Panc1 (cell line): ENCODE measurements at places on chromosomes 2 and 18. TPM values are rescaled to one million over a fixed set of nuclear protein-coding genes. Genes with fewer than 3 reads are reported as not detected.

Gene GLI2
- 6.2 TPM for total RNA-seq

GRCh38 chr2:30626397-30626796 is 179.4 kb downstream of the LCLAT1 start:
- no peak overlapping the region for H3K4me3 ChIP-seq
- no peaks in the 10 kb centered on the region for H3K36me3 ChIP-seq
- no peak for DNase-seq
- H3K27ac ChIP-seq = no peak overlapping the region
- H3K27me3 ChIP-seq = no peaks in the 10 kb centered on the region

DNA sequence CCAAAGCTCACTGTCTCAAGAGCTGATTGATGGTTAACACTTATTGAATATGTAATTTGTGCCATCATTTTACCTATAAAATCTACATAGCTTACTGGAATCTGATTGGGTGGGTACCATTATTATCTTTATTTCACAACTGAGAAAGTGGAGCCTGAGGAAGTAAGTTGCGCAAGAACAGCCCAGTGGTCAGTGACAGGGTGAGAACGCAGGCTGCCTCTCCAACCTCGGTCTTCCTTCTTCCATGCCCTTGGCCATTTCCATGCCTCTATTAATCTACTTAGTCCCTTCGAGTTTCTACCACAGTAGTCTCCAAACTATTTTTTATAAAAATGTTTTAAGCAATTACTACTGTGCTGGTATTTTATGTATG is 390.9 kb upstream of the VWC2L start:
- H3K27ac ChIP-seq = no peak overlapping the region
- no peak overlapping the region for H3K4me3 ChIP-seq
- no peaks in the 10 kb centered on the region for H3K27me3 ChIP-seq

DNA sequence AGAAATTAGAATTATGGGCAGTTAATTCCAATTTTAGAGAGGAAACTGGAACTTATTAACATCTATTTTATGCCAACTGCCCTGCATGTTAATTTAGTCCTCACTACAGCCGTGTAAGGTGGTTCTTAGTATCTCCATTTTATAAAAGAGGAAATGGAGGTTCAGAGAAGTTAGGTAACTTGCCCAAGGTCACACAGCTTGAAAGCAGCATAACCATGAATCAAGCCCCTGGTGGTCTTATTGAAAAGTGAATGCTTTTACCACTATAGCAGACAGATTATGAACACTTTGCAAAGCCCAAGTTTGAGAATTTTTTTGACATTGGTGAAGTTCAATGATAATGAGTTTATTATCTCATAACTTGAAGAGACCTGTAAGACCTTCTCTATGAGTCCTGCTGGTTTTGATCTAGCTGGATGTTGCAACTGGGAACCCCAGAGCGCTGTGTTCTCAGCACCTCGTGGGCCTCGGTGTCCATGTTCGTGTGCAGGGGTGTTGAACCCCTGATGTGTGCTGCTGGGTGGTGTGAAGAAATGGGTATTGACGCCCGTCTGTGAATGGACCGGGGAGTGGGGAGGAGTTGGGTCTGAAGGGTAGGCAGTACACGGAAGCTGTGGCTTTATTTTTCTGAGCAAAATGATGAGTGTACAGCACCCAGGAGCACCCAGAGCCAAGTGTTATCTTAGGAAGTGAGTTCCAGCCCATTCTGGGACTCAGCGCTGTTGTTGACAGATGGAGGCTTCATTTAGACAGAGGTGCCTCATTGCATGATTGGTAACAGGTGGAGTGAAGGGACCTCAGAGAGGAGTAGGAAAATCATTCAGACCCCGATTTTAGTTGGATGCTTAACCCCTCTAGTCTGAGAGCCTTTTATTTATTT is 9.7 kb downstream of the GREB1 start:
- no peaks in the 10 kb centered on the region for H3K36me3 ChIP-seq
- DNase-seq = no peak
- no peaks in the 10 kb centered on the region for H3K4me1 ChIP-seq
- 0 out of 2 replicates have a peak, but pooled peaks cover 2% of the 10 kb centered on the region for H3K27me3 ChIP-seq
- no peak overlapping the region for H3K4me3 ChIP-seq
- no peak overlapping the region for H3K27ac ChIP-seq

DNA sequence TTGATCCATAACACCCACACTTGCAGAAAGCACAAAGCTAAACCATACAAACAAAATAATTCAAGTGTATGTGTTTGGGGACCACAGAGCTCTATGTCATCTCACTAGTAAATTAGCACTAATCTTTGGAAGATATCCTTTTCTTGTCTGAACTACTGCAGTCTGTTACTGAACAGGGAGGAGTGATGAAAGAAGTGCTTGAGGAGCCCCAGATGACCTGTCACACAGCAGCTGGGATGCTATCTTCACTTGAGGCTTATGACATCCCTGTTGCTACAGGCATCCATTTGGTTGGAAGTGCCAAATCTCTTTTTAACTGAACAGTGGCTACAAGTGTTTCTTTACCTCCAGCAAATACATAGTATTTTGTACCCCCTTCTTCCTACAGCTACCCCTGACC is 386.3 kb upstream of the CHAC2 start:
- no peak overlapping the region for H3K27ac ChIP-seq
- H3K4me3 ChIP-seq = no peak overlapping the region
- no peaks in the 10 kb centered on the region for H3K4me1 ChIP-seq
- DNase-seq = no peak

DNA sequence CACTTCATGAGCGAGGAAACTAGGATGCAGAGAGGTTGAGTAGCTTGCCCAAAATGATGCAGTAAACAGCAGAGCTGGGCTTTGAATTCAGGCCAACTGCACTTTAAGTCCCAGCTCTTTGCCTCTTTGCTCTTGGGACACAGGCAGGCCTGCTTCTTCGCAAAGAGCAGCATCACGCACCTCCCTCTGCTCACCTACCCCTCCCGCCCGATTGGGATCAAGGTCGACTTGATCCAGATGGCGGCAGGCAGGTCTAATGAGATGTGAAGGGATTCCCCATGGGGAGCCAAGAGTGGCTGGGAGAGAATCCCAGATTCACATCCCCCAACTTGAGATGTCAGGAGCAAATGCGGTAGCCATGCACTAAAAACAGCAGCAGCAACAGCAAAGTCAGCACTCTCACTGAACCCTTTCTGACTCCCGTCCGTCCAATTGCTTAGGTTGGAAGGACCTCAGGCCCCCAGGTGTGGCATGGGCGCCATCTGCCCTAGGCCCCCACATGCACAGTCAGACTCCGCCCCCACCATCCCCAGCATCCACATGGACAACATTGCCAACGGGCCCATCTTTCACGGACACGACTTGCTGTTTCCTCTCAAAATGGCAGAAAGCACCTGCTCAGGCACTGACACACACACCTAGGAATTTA is 84.3 kb upstream of the MAP4K4 start:
- no peaks in the 10 kb centered on the region for H3K36me3 ChIP-seq
- no peaks in the 10 kb centered on the region for H3K27me3 ChIP-seq
- H3K27ac ChIP-seq = no peak overlapping the region
- H3K4me3 ChIP-seq = no peak overlapping the region
- no peak for DNase-seq
- H3K4me1 ChIP-seq = no peaks in the 10 kb centered on the region
